Esophagus (tissue), 2 donors: ENCODE measurements at places on chromosomes 6 and 20. TPM values are rescaled to one million over a fixed set of nuclear protein-coding genes. Genes with fewer than 3 reads are reported as not detected.

CTCFL gene
- polyA plus RNA-seq, result not detected

SYNDIG1 gene
- 0.01 TPM for polyA plus RNA-seq

LAMA2 gene
- polyA plus RNA-seq, result 2.7 TPM

ANKRD6 gene
- 2.9 TPM for polyA plus RNA-seq

GATA5 gene
- 0.01 TPM for polyA plus RNA-seq

SOX12 gene
- polyA plus RNA-seq, result 2.2 TPM

WFDC12 gene
- polyA plus RNA-seq, result 2.2 TPM

PDE10A gene
- polyA plus RNA-seq, result 0.21 TPM

TCF21 gene
- 1.9 TPM for polyA plus RNA-seq

DEFB132 gene
- not detected for polyA plus RNA-seq

HTR1E gene
- not detected for polyA plus RNA-seq

C20orf204 gene
- 0.67 TPM for polyA plus RNA-seq

NKX2-2 gene
- polyA plus RNA-seq, result not detected

RFX6 gene
- polyA plus RNA-seq, result 0.01 TPM

ADTRP gene
- 0.35 TPM for polyA plus RNA-seq

PSORS1C2 gene
- 0.81 TPM for polyA plus RNA-seq

LY6G6C gene
- 21.9 TPM for polyA plus RNA-seq

FLRT3 gene
- 0.90 TPM for polyA plus RNA-seq

PAK5 gene
- 0.39 TPM for polyA plus RNA-seq

CALHM4 gene
- not detected for polyA plus RNA-seq

TRIM10 gene
- polyA plus RNA-seq, result not detected

MEI4 gene
- polyA plus RNA-seq, result not detected

PLA2G7 gene
- polyA plus RNA-seq, result 0.12 TPM
